ENCODE measurements at places on chromosomes 12 and 14. TPM values are rescaled to one million over a fixed set of nuclear protein-coding genes. Genes with fewer than 3 reads are reported as not detected.

Gene ASCL4
- total RNA-seq = not detected

Gene AICDA
- total RNA-seq = not detected

Gene KRT82
- total RNA-seq = not detected

Gene ESRRB
- 1.6 TPM for total RNA-seq

Gene ANG
- 3.7 TPM for total RNA-seq

Gene CLEC4D
- total RNA-seq = under 0.01 TPM

Gene ITPR2
- 14.6 TPM for total RNA-seq

Gene CPSF2
- total RNA-seq = 19.3 TPM

Gene LALBA
- total RNA-seq = not detected

Gene GPRC5D
- total RNA-seq = not detected

Gene HOXC6
- total RNA-seq = 2.6 TPM

Gene B4GALNT1
- 3.1 TPM for total RNA-seq

Gene ADAMTS20
- total RNA-seq = 0.52 TPM

Gene SMIM41
- not detected for total RNA-seq

Gene CCT2
- total RNA-seq = 158 TPM

Gene GPR162
- 8.9 TPM for total RNA-seq

Gene SLC17A8
- under 0.01 TPM for total RNA-seq

Gene NFKBIA
- total RNA-seq = 88.2 TPM

Gene ADCY6
- total RNA-seq = 37.6 TPM

Gene MMP19
- 2.6 TPM for total RNA-seq

Gene HSPB8
- total RNA-seq = 94.5 TPM

Gene PTPRO
- 2.1 TPM for total RNA-seq

Gene CCDC175
- not detected for total RNA-seq

Gene DDX11
- total RNA-seq = 24.5 TPM

Gene KRT72
- not detected for total RNA-seq
